Stimulated activated CD8-positive, alpha-beta memory T cell treated with anti-CD3 and anti-CD28 coated beads, Interleukin-2, amount 100 ng/mL, for 48 hours (primary cell): ENCODE measurements at places on chromosomes 11 and 22.

DNA sequence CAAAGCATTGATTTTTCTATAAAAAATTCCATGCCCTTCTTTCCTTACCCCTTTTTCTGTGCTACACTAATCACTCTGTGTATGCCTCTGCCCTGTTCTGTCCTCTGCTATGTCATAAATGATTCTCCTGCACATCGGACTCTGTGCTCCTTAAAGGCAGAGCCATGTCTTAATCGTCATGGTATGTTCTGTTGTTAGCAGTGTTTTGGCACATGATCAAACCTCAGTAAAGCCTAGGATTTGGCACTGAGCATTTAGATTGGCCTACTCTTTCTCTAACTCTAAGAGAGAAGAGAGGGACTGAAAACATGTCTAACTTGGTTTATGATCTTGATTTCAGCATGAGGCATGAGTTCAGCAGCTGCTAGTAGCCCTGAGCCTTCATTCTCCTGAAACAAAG is 266.9 kb downstream of the AASDHPPT start:
- no peak for DNase-seq

GRCh38 chr11:91158891-91159537 is 936.2 kb upstream of the CHORDC1 start:
- DNase-seq = no peak

DNA sequence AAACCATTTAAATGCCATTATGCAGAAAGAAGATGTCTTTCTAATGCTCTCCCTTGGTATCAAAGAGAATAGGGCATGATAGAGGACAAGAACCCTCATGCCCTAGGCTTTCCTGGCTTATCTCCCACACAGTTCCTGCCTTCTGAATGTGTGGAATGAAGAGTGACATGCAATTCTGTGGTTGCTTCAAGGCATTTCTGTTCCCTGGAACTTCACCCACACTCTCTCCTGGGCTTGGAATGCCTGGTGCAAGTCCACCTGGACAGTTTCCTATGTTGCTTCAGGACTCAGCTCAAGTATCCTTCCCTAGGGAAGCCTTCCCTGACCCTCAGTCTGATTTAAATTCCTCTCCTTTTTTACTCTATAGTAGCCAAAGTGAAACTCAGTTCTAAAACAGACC is 53.8 kb upstream of the DRD2 start:
- no peak for DNase-seq

- no peak for DNase-seq
Measured at GRCh38 chr22:36724836-36725235, 21.3 kb upstream of the CACNG2 start.

GRCh38 chr11:132093536-132094259 is 723.3 kb downstream of the NTM start:
- no peak for DNase-seq

DNA sequence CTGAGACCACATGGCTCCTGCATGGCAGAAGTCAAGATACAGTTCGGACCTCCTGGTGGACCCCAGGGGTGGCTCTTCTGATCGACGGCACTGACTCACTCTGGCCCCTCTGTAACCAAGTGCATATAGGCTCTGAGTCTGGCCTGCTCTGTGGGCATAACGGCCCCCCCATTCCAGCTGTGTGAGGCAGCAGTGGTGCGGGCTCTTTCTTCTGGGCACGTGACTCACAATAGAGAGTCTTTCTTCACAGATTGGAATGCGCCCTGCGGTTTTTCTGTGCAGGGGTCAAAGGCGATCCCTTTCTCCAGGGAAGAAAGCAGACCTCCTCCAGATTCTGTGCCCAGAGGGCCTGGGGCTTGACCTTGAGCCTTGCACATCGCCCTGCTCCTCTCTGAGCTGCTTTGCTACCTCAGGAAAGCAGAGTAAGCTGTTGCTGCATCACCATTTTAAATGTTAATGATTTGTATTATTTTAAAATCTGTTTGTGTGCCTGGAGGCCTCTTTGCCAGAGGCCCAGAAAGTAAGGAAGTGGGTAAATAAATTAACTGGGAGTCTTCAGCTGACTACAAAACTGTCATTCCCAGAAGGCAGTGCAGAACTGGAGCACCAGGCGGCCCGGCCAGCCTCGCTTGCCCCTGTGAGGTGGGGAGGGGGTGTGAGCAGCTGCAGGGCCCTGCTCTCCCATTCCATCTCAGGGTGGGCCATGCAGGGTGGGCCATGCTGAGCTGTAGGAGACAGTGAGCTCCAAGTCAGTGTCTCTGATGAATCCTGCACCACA is 199.0 kb downstream of the GRIK4 start:
- DNase-seq = no peak

DNA sequence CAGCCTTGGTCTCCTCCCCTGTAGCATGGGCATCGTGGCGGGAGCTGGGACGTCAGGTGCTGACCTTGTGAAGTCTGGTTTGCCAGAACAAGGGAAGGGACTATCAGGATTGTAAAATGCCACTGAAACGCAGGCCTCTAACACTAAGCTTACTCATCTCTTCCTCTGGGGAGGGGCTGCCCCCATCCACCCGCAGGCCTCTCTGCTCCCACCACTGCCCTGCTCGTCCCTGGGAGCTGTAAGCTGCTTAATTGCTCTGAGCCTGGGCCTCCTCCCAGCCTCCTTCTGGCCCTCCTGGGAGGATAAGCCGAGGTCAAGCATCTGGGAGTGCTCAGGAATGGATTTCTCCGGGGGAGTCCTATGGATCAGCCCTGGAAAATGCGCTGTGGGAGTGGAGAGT is 8.4 kb downstream of the SHISAL1 start:
- DNase-seq = no peak

DNA sequence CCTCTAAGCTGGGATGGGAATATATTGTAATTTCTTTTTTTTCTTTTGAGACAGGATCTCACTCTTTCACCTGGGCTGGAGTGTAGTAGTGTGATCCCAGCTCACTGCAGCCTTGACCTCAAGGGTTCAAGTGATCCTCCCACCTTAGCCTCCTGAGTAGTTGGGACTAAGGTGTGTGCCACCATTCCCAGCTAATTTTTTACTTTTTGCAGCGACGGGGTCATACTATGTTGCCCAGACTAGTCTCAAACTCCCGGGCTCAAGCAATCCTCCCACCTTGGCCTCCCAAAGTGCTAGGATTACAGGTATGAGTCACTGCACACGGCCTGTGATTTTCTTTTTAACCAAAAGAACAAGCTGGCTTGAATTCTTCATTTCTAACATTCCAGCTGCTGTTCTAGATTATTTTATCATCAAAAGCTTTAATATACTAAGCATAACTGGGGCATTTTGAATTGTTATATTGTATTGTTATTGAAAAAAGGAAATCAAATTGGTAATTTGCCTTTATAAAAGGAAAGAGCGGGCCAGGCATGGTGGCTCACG is 26.8 kb upstream of the PPP2R1B start:
- DNase-seq = no peak
